ENCODE measurements at places on chromosomes 6 and 20.
A peak's percentile ranks its signal among the peaks of the same experiment; 100 is the strongest.

DNA sequence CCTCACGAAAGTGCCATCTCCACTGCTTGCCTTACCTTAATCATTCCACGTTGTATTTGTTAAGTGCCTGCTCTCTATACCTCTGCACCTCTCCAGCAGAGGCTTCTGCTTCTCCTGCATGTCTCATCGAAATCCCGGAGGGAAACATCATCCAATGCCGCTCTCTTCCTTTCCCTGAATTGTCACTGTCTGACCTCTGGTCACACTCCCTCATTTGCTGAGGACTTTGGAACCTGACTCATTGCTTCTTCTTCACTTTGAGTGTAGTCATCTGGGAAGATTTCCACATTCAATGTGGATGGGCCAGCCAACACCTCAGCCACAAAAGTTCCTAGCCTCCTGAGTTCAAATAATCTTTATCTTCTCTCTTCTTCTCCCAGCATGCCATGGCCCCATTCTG, 78.9 kb upstream of the BEND6 start:
- no peak for DNase-seq

- no peak for DNase-seq
Observed at GRCh38 chr6:134756374-134757025, 193.4 kb downstream of the ALDH8A1 start.

DNA sequence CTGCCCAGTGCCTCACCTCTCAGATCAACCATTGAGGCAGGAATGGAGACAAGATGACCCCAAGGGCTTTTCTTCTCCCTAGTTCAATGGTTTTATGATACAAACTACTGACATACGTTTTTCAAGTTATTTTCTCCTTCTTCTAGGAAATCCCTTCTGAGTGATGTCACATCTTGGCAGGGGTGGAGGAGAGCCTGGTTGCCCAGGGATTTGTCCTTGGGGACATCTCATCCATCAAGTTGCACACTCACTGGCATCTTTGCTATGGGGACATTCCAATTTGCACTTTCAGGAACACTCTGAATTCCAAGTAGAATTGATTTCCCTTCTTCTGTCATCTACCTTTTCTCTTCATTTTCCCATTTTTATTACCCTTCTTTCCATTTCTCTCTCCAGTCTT, 9.9 kb downstream of the ZFP57 start:
- DNase-seq: no peak

DNA sequence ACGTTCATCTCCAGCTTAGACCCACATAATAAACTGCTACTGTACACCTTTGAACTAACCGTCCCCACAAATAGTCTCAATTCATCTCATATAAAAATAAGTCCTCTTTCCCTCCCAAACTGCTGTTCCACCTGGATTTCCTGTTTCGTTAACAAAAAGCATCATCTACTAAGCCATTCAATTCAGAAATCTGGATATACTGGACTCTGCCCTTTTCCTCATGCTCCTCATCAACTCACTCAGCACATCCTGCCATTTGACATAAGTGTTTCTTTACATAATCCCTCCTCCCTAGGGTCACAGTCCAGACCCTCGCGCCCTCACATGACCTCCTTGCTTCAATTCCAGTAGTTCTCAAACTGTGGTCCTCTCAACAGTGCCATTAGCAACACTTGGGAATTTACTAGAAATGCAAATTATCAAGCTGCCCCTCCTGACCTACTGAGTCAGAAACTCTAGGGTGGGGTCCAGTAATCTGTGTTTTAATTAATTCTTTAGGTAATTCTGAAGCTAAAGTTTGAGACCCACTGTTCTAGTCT, 4.5 kb downstream of the MKKS start:
- DNase-seq: no peak

GRCh38 chr6:155313602-155314091, 637 bp downstream of the TFB1M start:
- DNase-seq: no peak

- no peak for DNase-seq
Observed at GRCh38 chr6:119241111-119241465, 108.5 kb downstream of the MAN1A1 start.

DNA sequence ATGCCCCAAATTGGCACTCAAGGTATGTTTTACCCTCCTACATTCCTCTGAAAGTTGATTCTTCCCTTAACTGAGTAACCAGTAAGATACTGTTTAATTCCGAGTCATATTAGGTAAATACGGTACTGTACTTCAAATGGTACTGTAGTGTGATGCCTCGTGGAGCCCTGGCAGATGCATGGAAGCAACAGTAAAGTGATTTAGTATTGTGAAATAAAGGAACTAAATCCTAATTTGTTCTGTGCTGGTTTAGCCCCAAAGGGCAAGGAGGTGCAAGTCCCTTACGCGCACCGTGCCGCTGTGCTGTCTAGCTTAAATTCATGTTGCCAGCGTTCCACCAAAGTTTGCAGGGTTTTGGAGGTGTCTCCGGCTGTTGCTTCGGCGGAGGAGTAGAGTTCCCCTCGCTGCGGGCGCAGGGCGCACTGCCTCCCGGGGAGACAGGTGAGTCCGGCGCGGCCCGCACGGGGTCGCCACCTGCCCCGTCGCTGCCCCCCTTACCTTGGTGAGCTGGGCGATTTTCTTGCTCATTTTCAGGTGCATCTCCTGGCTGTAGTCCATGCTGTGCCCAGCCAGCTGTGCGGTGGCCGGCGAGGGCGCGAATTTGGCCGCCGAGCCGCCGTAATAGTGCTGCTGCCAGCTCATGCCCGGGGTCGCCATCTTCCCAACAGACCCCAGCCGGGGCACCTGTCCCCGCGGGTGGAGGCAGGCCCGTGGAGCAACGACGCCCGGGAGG, 655 bp downstream of the FAM184A start:
- DNase-seq: peak; percentile 43

GRCh38 chr20:40291493-40292135, 397.4 kb downstream of the MAFB start:
- DNase-seq: no peak

DNA sequence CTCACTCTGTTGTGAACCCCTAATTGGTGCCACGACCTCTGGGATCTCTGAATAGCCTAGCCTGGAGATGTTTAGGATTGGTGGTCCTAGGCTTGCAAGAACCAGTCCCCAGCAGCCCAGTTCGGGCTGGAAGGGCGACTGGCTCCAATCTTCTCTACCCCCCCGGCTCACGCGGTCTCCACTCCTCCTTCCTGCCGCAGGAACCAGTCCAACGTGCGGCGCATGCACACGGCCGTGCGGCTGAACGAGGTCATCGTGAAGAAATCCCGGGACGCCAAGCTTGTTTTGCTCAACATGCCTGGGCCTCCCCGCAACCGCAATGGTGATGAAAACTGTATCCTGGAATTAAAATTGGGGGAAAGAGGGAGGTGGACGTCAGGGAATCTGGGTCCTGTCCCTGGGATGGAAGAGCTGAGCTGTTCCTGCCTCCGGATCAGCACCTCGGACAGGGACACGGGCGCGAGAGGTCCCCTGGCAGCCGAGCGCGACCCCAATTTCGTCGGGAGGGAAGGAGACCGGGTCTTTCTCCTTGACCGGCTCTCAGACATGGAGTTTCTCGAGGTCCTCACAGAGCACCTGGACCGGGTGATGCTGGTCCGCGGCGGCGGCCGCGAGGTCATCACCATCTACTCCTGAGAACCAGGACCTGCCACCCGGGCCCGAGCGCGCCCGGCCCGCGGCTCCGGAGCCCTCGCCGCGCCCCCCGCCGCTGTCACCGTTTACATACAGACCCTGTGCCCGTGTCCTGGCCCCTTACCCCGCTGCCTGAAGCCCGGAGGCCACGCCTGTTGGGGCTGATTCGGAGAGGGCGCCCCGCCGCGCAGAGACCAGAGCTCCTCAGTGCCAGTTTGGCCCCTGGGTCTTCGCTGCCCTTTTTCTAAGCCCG, 28.2 kb downstream of the SLC12A5 start:
- no peak for DNase-seq

DNA sequence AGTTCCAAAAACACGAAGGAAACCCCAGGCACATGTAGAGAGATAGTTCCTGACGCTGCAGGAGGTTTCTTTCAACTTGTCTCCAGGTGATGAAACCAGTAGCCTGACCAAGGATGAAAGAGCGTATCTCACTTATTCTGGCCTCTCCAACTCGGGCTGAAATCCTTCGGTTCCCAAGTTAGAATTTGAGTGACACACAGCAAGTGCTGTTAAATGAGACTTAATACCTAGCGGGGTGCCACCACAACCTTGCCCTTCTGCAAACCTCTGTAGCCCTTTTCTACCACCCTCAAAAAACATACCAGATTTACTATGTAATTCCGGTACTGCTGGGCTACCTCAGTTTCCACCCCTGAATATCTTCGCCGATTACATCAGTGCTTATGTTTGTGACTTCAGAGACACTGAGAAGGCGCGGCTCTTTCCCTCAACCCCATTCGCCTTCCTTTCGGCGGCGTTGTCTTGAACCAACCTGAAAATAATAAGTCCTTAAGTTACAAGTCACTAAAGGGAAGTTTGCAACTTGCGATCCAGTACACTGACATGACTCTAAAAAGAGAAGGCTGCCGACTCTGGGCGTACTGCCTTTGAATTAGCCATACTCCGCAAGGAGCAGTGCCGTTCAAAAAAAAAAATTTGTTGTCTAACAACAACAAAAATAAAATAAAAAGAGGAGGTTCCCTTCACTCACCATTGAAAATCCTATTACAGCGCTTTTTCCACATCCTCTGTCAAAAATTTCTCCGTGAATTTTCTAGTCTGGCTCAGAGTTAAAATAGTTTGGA, 194.9 kb upstream of the ZNF184 start:
- DNase-seq: no peak

GRCh38 chr6:2209226-2209809, 36.1 kb downstream of the GMDS start:
- DNase-seq: no peak

DNA sequence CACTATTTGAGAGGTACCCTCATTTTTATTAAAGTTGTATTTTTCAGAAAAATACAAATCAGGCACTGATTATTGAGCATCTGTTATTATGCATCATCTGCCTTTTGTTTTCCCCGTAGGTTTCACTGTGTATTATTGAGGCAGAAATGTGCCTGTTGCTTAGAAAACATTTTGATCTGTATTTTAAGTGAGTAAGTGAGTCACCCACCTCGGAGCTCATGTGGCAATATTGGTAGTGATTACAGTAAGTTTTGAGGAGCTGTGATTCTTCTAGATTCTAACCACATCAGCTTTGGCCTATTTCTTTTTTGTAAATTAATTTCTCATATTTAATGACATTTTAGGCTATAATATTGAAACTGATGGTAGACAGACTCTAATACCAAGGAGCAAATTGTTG, 59.6 kb upstream of the LAMP5 start:
- DNase-seq: no peak

GRCh38 chr6:102571236-102571908, 1177.9 kb downstream of the GRIK2 start:
- no peak for DNase-seq

DNA sequence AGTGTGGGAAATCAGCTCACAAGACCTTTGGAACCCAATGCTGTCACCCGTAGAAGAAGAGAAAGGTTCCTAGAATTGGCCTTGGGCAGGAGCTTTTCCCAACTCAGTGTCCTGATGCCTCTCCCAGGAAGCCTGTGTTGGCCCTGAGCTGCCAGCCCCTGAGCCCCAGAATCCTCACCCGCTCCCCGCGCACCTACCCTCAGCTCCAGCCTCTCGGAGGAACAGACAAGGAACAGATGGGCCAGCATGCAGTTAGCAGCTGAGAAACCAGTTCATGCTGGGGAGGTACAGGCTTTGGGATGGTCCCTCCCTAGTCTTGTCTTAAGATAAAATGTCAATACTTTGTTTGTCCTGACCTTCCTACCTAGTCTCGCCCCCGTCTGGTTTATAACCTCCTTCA, 121.9 kb upstream of the CDH4 start:
- no peak for DNase-seq

- DNase-seq: no peak
Observed at GRCh38 chr6:132675749-132676148, 16.8 kb upstream of the TAAR1 start.

GRCh38 chr6:166650047-166650446, 23.0 kb upstream of the RPS6KA2 start:
- no peak for DNase-seq

GRCh38 chr20:61449916-61450315, 197.9 kb downstream of the CDH4 start:
- no peak for DNase-seq

- no peak for DNase-seq
Observed at GRCh38 chr6:14658886-14659561, 541.5 kb downstream of the CD83 start.

DNA sequence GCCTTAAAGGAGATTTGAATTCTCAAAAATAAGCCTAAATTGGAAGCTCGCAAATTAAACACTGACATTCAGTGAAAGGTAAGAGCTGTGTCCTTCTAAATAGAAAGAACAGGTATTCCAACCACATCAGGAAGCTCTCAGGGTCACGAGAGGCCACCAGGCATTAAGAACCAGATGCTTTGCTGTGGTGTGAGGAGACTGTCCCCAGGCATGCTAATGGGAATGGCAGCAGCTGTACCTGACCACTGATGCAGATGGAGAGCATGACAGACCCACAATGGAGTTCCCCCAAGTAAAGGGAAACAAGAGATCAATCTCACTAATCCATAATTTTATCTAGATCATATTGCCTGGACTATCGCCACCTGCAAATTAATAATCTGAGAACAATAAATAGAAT, 658.9 kb upstream of the NOX3 start:
- no peak for DNase-seq

- no peak for DNase-seq
Observed at GRCh38 chr6:159646733-159647132, 46.3 kb downstream of the SOD2 start.

DNA sequence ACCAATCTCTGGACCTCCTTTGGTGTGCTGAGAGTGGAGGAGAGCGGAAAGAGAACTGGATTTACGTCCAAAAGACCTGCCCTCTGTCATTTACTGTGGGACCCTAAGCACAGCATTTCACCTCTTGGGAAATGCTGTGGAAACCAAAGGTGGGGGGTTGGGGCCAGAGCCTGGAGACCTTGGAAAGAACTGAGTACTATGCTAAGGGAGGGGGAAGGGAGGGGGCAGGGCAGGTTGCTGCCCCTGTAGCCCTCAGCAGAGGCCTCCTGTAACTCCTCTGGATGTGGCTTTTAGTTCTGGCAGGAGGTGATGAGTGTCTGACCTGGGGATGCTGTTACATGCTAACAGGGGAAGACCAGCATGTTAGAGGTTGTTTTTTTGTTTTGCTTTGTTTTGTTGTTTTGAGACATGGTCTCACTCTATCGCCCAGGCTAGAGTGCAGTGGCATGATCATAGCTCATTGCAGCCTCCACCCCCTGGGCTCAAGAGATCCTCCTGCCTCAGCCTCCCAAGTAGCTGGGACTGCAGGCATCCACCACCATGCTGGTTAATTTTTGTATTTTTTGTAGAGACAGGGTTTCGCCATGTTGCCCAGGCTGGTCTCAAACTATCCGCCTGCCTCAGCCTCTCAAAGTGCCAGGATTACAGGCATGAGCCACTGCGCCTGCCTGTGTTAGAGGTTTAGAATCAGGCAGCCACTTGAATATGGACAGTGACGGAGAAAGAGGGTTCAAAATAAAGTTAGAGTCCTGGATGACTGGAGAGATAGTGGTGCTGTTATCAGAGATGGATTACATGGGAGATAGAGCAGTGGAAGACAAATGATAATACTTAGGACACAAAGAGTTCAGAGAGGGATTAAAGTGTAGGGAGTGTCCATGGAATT, 18.4 kb upstream of the PARD6B start:
- DNase-seq: no peak

GRCh38 chr6:36845233-36845632, 6.0 kb upstream of the CPNE5 start:
- DNase-seq: no peak
